Gastrocnemius medialis (tissue), 4 donors: ENCODE measurements at places on chromosomes 5 and 9. TPM values are rescaled to one million over a fixed set of nuclear protein-coding genes. Genes with fewer than 3 reads are reported as not detected.

PAPPA gene
- 2.1 TPM for total RNA-seq

COL23A1 gene
- total RNA-seq = 0.62 TPM

QRFP gene
- not detected for total RNA-seq

GRCh38 chr5:122144236-122144635 lies 14.9 kb downstream of the ZNF474 start:
- H3K27me3 ChIP-seq = no peaks in the 10 kb centered on the region
- no peak overlapping the region for H3K4me3 ChIP-seq
- DNase-seq = no peak

GRCh38 chr5:137901011-137901817 lies 12.0 kb downstream of the PKD2L2 start:
- H3K4me3 ChIP-seq = no peak overlapping the region
- no peaks in the 10 kb centered on the region for H3K36me3 ChIP-seq
- DNase-seq = no peak
- H3K27me3 ChIP-seq = no peaks in the 10 kb centered on the region
- no peaks in the 10 kb centered on the region for H3K4me1 ChIP-seq
